NCI-H510A treated with DMSO at 0.1 percent for 48 hours (cell line): ENCODE measurements at places on chromosomes 16 and 17.

GRCh38 chr16:79849119-79849518, 248.6 kb upstream of the MAF start:
- no peak for DNase-seq

GRCh38 chr17:74592087-74592990, at the start of gene CD300LD:
CD300LD (minus strand) TSS chr17:74592283; CDS start chr17:74592202, 81 bp downstream.
- no peak for DNase-seq

GRCh38 chr17:50101346-50102163, 6.4 kb downstream of the PDK2 start:
- DNase-seq, result peak; percentile 15

DNA sequence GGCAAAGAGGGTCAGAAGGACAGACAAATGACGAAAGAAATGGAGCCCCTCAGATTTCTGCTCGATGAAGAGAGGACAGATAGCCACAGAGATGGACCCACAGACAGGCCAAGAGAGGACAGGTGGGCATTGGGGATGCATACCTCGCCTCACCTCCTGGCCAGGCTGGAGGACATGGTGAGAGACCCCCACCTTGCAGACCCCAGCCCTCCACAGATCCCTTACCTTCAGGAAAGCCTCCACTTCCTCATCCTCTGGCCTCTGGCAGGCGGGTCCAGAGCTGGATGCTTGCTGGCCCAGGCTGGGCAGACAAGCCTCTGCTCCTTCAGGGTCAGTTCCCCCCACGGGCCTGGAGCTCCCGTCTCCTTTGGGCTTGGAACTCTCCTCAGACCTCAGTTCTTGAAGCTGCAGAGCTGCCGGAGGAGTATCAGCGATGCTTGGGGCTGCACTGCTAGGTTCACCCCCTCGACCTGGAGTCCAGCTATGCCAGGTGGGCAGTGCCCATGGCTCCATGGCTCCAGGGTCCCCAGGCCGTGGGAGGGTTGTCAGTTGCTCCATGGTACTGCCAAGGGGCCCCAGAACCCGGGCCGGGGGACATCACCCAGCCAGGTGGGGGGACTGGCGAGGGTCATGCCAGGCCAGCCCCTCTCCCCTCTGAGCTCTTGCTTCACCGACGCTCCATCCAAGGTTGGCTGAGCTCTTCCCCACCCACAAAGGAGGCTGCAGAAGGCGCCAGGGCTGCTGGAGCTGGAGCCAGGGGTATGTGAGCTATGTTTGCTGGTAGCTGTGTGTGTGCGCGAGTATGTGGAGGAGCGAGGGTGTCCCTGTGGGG, 1.0 kb downstream of the TSPOAP1 start:
- no peak for DNase-seq

GRCh38 chr16:23952128-23952970, 116.6 kb downstream of the PRKCB start:
- DNase-seq, result no peak

DNA sequence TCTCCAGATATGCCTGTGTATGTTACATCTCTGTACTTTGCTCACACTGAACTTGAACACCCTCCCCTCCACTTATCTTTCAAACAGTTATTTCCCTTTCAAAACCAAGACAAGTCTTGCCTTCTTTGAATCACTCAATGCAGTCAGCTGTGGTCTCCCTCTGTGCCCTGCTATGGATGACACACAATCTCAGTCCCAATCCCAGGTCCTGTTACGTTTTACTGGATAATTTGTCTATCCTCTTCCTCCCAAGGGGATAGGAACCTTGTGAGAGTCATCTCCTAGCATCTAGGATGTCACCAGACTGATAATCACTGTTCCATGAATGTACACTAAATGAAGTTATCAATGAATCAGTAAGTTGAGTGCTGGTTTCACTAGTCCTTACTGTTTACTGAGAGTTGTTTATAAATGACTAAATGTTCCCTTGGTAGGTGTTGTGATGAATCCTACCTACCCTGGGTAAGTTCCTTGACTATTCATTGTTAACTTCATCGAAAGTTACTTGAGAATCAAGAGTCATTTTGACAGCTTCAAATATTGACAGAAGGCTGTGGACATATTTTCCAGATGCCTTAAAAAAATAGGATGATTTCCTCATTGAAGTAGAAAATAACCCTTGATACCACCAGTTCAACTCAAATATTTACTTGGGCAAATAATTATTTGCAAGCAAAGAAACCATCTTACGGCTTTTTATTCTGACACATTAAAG, 244.9 kb downstream of the PRKCA start:
- DNase-seq, result no peak

- DNase-seq, result no peak
These were observed 129.0 kb downstream of the CCDC144A start for GRCh38 chr17:16818821-16819683.

DNA sequence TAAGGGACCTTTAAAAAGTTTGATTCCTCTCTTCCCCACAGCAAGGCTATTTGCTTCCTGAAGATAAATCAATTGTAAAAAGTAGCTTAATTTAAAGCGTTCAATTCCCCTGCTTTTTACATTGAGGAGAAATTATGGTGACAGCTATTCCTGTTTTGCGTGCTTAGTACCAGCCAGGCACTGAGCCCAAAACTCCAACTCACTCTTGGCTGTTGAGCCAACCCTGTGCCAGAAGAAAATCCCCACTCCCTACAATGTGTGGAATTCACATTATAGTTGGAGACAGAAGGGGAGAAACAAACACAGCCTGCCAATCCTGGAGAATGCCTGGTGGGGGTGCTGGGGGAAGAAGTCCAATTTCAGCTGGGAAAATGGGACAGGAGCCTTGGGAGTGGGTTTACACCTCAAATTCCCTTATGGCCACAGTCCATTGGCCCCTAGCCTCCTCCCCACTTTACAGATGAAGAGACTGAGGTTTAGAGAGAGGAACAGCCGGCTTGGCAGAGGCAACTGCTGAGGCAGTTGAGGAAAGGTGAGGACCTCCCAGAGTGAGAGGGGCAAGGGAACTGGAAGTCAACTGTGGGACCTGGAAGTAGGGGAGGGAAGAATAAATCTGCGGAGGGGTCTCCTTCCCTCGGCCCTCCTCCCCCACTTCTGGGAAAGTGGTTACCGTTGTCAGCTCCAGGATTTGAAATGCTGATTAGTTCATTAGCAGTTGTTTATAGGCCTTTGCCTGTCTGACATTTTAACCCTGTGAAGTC, 26.1 kb downstream of the CDH1 start:
- DNase-seq, result no peak

DNA sequence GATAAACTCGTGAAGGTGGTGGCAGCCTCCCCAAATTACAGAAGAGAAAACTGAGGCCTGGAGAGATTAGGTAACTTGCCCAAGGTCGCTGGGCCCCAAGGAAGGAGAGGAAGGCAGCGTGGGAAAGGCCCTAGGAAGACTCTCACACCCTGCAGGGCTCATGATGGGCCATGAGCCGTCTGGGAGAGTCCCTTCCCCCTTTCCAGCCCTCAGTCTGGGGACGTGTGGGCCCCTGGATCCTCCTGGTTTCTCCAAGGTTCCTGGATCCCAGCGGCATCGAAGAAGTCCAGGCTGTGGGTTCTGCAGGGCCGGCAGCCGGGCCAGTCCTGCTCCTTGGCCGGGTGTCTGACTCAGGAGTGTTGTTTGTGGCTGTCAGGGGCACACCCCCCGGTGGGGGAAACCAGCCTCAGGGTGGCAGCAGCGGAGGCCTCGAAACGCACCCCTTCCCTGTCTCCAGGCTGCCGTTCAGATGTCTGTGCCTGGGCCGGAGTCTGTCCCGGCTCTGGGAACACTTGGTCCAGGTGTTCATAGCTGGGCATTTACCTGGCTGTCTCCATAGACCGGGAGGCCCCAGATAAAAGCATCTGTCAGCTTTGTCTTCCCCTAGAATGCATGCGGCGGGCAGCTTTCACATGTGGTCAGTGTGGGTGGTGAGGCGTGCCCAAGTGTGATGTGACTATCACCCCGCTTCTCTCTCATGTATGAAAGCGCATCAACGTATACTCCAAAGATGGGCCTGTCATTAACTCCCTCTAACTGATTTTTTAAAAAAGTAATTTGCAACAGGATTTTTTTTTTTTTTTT, 3.7 kb upstream of the RAP1GAP2 start:
- no peak for DNase-seq

- no peak for DNase-seq
These were observed 30.1 kb downstream of the ACSF3 start for GRCh38 chr16:89123831-89124100.

GRCh38 chr17:82947051-82947991, 107.5 kb upstream of the ZNF750 start:
- no peak for DNase-seq

GRCh38 chr16:50151756-50152155, 1.4 kb upstream of the TENT4B start:
- DNase-seq, result no peak

GRCh38 chr16:87284183-87284582, 33.0 kb downstream of the C16orf95 start:
- DNase-seq, result no peak

DNA sequence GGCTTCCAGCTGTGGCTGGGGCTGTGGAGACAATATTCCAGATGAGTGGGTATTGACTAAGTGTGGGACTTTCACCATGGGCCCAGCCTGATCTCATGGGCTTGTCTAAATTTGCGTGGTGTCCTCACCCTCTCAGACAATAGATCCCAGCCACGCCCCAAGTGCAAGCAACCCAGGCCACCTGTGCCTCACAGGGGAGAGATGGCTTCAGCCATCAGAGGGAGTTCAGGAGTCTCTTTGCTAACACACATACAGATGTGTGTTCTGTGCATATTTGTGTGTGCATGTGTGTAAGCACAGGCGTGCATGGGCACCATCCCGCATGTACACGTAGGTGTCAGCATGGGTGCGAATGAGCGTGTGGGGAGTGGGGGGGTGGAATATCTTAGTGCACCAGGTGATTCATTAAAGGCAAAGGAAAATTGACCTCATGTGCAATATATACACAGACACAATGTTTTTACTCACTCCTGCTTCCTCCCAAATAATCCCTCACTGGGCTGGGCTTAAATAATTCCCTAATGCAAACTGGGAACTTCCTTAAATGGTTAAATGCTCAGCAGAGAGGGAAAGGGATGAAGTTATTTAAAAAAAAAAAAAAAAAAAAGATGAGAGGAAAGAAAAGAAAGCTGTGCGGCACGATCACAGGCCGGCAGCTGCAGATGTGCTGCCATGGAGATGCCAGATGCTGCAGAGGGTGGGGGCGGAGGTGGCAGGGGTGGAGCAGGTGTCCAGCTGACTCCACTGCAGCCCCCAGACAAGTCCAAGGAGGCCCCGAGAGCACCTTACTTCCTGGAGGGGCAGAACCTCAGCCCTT, 24.0 kb upstream of the CDC42EP4 start:
- no peak for DNase-seq

- DNase-seq, result no peak
These were observed 3.0 kb upstream of the CCL1 start for GRCh38 chr17:34366010-34366409.

DNA sequence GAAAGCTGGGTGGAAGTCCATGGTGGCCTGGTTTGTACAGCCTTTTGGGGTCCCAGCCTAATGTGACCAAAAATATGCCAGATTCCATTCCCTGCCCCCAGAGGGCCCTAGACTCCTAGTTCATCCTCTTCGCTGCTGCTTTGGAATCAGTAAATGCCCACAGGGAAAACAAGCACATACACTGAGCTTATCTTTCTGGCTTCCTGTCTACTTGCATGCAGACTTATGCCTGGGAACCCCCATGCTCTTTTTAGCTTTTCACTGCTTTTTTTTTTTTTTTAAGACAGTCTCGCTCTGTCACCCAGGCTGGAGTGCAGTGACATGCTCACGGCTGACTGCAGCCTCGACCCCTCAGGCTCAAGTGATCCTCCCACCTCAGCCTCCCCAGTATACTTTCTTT, 6.2 kb upstream of the CD300LG start:
- DNase-seq, result no peak

DNA sequence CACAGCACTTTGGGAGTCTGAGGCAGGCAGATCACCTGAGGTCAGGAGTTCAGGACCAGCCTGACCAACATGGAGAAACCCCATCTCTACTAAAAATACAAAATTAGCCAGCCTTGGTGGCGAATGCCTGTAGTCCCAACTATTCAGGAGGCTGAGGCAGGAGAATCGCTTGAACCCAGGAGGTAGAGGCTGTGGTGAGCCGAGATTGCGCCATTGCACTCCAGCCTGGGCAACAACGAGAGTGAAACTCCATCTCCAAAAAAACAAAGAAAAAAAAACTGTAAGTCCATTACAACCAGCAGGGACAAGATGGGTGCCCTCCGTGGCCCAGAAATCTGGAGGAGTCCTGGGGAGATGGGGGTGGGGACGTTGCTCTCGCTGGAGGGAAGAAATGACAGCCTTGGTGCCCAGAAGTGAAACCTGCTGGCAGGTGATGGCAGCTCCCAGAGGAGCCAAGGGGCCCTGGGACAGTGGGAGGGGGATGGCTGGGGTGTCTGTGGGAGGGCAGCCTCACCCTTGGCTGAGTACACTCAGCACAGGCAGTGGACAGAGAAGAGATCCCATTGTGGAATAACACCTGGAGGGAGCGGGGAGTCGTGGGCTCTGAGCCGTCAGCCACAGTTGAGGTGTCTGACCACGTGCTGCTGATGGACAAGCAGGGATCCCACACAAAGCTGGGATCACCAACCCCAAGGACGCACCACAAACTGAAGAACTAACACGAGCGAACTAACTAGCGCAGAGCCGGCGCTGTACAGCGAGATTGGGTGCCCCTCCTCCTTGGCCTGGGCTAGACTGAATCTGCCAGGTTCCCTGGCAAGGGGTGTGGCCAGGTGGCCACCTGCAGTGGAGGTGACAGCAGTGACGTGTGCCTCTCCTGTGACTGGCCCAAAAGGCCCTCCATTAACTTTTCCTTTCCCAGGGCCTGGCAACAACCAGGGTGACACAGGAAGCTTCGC, 46.9 kb upstream of the BAHCC1 start:
- DNase-seq, result peak; percentile 89

- DNase-seq, result peak; percentile 37
These were observed 8.4 kb downstream of the C16orf86 start for GRCh38 chr16:67674851-67675578.

GRCh38 chr16:5951486-5951885, 853.9 kb upstream of the EEF2KMT start:
- no peak for DNase-seq

GRCh38 chr16:21626659-21627277, 25.6 kb downstream of the IGSF6 start:
- no peak for DNase-seq

DNA sequence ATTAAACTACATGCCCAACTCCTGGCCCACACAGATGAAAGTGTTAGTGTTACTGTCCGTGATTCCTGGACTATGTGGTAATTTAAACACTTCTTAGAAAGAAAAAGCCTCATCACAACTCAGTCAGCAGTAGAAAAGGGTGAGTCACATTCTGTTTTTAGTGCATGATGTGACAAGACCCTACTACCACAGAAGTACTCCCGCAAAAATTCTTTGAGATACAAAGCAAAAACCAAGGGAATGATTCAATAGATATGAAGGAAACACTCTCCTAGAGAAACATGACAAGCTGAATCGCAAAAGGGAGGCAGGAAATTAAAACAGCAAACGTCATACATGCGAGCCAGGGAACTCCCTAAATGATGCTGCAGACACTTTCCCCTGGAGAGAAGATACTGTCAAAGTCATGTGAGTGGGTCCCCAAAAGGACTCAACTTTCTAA, 14.4 kb downstream of the SNN start:
- DNase-seq, result no peak

- DNase-seq, result no peak
These were observed 41.1 kb downstream of the SRL start for GRCh38 chr16:4200781-4201137.

- no peak for DNase-seq
These were observed at the start of gene METRNL for GRCh38 chr17:83079352-83079747. METRNL (plus strand) TSS chr17:83079609; CDS start chr17:83079816, 207 bp downstream.

GRCh38 chr16:25151996-25152395, 40.5 kb downstream of the LCMT1 start:
- DNase-seq, result no peak
